Right atrium auricular region (tissue), 2 donors: ENCODE measurements at places on chromosomes 7 and 10. TPM values are rescaled to one million over a fixed set of nuclear protein-coding genes. Genes with fewer than 3 reads are reported as not detected.

SPDYE9 gene
- not detected for total RNA-seq

SSC4D gene
- 0.35 TPM for total RNA-seq

DGKB gene
- total RNA-seq = 0.44 TPM

VOPP1 gene
- 24.1 TPM for total RNA-seq

PIP gene
- not detected for total RNA-seq

TAS2R4 gene
- 0.31 TPM for total RNA-seq

IGF2BP3 gene
- not detected for total RNA-seq

RNF148 gene
- total RNA-seq = 0.74 TPM

ZPBP gene
- total RNA-seq = not detected

SERPINE1 gene
- 40.8 TPM for total RNA-seq

DNAJC1 gene
- 56.9 TPM for total RNA-seq

GRCh38 chr10:28661035-28661434 is 16.3 kb upstream of the BAMBI start:
- H3K4me1 ChIP-seq = no peaks in the 10 kb centered on the region
- H3K36me3 ChIP-seq = no peaks in the 10 kb centered on the region
- no peaks in the 10 kb centered on the region for H3K27me3 ChIP-seq
- DNase-seq = no peak
- H3K4me3 ChIP-seq = no peak overlapping the region

DNA sequence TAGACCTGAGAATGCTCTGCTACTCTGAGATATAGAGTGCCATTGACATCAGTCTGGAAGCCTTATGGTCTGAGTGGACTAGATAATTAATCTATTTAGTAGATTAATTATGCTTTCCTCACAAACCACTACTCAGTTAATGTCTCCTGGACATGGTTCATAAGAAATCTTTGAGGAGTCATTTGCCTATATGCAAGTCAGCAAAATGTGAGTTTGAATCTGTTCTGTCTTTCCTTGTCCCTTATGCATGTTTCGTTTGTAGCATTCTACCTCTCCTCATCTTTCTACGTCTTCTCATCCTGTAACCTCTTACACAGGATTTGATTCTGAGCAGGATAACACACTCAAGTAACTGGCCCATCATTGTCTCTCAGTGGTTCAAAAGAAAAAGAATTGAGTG is 735.4 kb upstream of the LRRTM3 start:
- H3K4me1 ChIP-seq = no peaks in the 10 kb centered on the region
- H3K27ac ChIP-seq = no peak overlapping the region
- H3K36me3 ChIP-seq = no peaks in the 10 kb centered on the region
- H3K27me3 ChIP-seq = no peaks in the 10 kb centered on the region
- no peak overlapping the region for H3K4me3 ChIP-seq

DNA sequence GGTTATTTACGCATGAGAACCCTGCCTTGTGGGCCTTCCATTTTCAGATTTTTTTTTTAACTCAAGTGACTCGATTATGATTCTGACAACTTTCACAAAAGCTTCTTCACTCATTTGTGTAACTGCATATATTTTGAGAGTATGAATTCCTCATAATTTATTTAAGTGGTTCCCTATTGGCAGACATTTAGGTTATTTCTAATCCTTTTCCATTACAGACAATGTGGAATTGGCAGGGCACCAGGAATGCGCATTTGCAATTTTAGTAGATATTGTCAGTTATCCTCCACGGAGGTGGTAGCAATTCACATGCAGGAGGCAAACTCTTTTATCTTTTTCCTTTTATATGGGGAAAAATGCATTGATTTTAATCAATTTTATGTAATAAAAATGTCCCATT is 2.5 kb downstream of the TMEM176B start:
- H3K27ac ChIP-seq = no peak overlapping the region
- H3K27me3 ChIP-seq = no peaks in the 10 kb centered on the region
- H3K4me1 ChIP-seq = peaks cover 35% of the 10 kb centered on the region
- H3K36me3 ChIP-seq = peaks cover 10% of the 10 kb centered on the region
- no peak for DNase-seq

- no peaks in the 10 kb centered on the region for H3K36me3 ChIP-seq
- H3K27ac ChIP-seq = no peak overlapping the region
- DNase-seq = no peak
- no peaks in the 10 kb centered on the region for H3K4me1 ChIP-seq
- no peak overlapping the region for H3K4me3 ChIP-seq
- no peaks in the 10 kb centered on the region for H3K27me3 ChIP-seq
These were observed 109.2 kb upstream of the TRIM24 start for GRCh38 chr7:138350701-138351357.

- H3K36me3 ChIP-seq = no peaks in the 10 kb centered on the region
- H3K27ac ChIP-seq = no peak overlapping the region
- no peaks in the 10 kb centered on the region for H3K4me1 ChIP-seq
These were observed 11.7 kb upstream of the EDRF1 start for GRCh38 chr10:125707541-125708468.

GRCh38 chr10:18689498-18689897 is 30.3 kb downstream of the ARL5B start:
- peaks cover under 1% of the 10 kb centered on the region for H3K4me1 ChIP-seq
- no peaks in the 10 kb centered on the region for H3K36me3 ChIP-seq
- H3K4me3 ChIP-seq = no peak overlapping the region
- no peak overlapping the region for H3K27ac ChIP-seq
- DNase-seq = no peak
- no peaks in the 10 kb centered on the region for H3K27me3 ChIP-seq

GRCh38 chr7:27254625-27255024 is 12.0 kb downstream of the EVX1 start:
- no peak for DNase-seq
- H3K27ac ChIP-seq = no peak overlapping the region
- no peaks in the 10 kb centered on the region for H3K36me3 ChIP-seq
- no peak overlapping the region for H3K4me3 ChIP-seq
- peaks cover 16% of the 10 kb centered on the region for H3K4me1 ChIP-seq

GRCh38 chr10:32556783-32557395 is 110.9 kb downstream of the CCDC7 start:
- no peak for DNase-seq
- H3K36me3 ChIP-seq = no peaks in the 10 kb centered on the region
- no peaks in the 10 kb centered on the region for H3K27me3 ChIP-seq
- H3K4me3 ChIP-seq = no peak overlapping the region
- H3K27ac ChIP-seq = no peak overlapping the region
- no peaks in the 10 kb centered on the region for H3K4me1 ChIP-seq

- no peaks in the 10 kb centered on the region for H3K4me1 ChIP-seq
- H3K36me3 ChIP-seq = no peaks in the 10 kb centered on the region
- H3K4me3 ChIP-seq = no peak overlapping the region
- DNase-seq = no peak
- H3K27me3 ChIP-seq = no peaks in the 10 kb centered on the region
- no peak overlapping the region for H3K27ac ChIP-seq
These were observed 80.2 kb upstream of the MSRB2 start for GRCh38 chr10:23015021-23015707.

GRCh38 chr10:48444861-48445841 is 138.7 kb downstream of the MAPK8 start:
- no peaks in the 10 kb centered on the region for H3K36me3 ChIP-seq
- no peak overlapping the region for H3K4me3 ChIP-seq
- H3K27ac ChIP-seq = no peak overlapping the region
- no peaks in the 10 kb centered on the region for H3K4me1 ChIP-seq
- peak; percentile 36 for DNase-seq

DNA sequence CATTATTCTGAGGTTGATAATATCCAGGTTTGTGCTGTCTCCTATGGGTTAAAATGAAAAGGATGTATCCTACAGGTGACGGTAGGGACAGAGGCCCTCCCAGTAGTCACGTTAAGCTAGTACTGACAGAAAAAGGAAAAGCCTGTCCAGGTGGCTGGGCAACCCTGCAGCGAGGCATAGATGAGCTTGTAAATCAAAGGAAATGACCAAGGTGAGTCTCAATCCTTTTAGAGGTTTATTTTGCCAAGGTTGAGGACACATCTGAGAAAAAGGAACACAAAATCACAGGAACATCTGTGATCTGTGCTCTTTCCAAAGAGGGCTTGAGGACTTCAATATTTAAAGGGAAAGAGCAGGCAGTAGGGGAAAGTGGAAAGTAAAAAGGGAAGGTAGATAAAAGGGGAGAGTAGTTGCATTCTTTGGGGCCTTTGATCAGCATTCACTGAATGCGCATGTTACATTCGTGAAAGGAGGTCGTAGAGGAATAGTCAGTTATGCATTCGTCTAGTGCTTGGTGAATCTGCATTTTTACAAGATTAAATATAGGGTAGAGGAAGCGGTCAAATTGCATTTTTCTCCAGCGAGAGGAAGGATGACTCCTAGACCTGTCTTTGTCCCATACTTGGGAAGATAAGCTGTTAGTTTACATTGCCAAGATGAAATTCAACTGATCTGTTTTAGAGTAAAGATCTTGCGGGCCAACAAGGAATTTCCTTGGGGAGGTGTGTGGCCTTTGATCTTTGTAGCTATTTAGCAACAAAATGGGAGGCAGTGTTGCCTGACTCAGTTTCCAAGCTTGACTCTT is 884 bp upstream of the GSTO1 start:
- DNase-seq = no peak
- no peaks in the 10 kb centered on the region for H3K27me3 ChIP-seq
- H3K27ac ChIP-seq = peak overlapping the region; percentile 97
- H3K4me3 ChIP-seq = peak overlapping the region; percentile 70
- peaks cover 16% of the 10 kb centered on the region for H3K36me3 ChIP-seq

DNA sequence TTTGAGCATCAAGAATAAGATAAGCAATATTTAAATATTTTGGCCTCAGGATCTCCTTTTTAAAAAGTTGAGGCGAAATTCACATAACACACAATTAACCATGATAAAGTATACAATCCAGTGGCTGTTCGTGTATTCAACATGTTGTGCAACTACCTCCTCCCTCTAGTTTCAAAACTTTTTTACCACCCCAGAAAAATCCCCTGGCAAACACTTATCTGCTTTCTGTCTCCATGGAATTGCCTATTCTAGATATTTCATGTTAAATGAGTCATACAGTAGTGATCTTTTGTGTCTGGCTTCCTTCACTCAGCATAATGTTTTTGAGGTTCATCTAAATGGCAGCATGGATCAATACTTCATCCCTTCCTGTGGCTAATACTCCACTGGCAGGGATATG is 31.8 kb upstream of the IL15RA start:
- H3K4me1 ChIP-seq = no peaks in the 10 kb centered on the region
- H3K27ac ChIP-seq = peak overlapping the region; percentile 38
- H3K4me3 ChIP-seq = no peak overlapping the region
- no peaks in the 10 kb centered on the region for H3K36me3 ChIP-seq
- H3K27me3 ChIP-seq = no peaks in the 10 kb centered on the region

DNA sequence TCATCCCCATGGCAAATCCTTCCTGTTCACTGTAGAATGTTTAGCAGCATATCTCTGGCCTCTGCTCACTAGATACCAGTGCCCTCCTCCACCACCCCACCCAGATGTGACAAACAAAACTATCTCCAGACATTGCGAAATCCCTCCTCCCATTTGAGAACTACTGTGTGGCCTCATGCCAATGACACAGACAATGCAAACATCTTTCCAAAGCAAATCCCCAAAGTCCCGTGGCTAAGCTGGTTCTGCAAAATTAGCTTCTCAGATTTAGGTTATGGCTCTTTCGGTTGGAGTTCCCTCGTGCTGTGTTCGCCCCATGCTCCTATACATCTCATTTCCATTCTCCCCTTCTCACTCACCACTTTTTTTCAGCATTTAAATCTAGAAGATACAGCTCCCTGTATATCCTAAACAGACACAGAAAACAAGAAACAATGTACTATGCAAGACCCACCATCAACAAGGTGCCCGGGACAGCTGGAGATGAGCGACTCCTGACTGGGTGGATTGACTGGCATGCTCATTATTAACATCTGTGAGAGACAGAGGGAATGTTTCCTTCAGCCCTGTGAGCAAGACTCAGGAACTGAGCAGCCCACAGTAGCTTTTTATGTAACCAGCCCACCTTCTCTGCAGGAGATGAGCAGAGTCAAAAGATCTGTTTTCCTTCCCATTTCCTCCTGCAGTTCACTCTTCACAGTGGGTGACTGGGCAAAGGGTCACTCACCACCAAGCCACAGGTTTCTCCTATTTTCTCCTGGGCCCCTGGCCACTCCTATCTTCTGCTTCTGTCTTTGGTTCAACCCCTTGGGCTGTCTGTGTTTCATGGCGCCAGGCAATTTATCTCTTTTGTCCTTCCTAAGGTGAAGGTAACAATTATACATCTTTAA is 225.7 kb upstream of the AOAH start:
- no peaks in the 10 kb centered on the region for H3K4me1 ChIP-seq
- no peaks in the 10 kb centered on the region for H3K27me3 ChIP-seq
- H3K4me3 ChIP-seq = no peak overlapping the region
- DNase-seq = peak; percentile 61

DNA sequence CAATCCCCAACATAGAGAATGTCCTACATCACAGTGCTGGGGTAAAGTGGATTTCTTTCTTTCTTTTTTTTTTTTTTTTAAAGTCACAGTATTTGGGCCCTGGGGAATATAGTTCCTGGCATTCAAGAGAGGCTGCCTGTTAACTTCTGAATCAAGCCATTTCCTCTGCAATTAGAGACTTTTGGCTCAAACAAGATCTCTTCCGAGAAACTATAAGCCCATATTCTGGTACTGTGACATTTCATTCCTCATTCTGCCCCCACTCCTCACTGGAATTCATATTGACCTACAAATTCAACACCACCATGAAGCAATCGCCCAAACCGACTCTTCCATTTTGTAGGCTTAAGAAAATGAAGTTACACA is 187.4 kb downstream of the PHTF2 start:
- no peaks in the 10 kb centered on the region for H3K36me3 ChIP-seq
- H3K4me3 ChIP-seq = no peak overlapping the region
- no peaks in the 10 kb centered on the region for H3K4me1 ChIP-seq
- H3K27ac ChIP-seq = no peak overlapping the region

- H3K27ac ChIP-seq = peak overlapping the region; percentile 86
- no peaks in the 10 kb centered on the region for H3K27me3 ChIP-seq
- H3K4me1 ChIP-seq = no peaks in the 10 kb centered on the region
These were observed 7.6 kb downstream of the TACR2 start for GRCh38 chr10:69409176-69409495.

DNA sequence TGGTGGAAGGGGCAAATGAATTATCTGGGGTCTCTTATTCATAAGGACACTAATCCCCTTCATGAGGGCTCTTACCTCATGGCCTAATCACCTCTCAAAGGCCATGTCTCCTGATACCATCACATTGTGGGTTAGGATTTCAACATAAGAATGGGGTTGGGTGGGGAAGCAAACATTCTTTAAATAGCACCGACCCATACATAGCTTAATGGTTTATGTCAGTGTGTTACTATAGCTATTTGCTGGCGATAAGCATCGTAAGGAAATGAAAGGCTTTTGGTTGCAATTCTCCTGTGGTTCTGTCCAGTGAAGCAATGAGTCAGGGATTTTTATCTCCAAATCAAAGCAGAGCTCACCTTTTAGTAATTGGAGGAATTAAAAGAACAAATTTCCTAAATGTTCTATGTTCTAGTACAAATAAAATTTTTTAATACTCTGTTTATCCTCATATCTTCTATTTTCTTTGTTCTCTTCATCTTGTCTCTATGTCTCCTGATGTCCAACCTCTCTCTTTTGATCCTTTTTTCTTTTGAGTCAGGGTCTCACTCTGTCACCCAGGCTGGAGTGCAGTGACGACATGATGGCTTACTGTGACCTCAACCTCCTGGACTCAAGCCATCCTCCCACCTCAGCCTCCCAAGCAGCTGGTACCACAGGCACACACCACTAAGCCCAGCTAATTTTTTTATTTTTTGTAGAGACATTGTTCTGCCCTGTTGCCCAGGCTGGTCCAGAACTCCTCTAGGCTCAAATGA is 57.0 kb upstream of the GLCCI1 start:
- H3K27ac ChIP-seq = no peak overlapping the region
- H3K4me3 ChIP-seq = no peak overlapping the region
- DNase-seq = no peak
